ENCODE measurements at places on chromosomes 16 and 17.
A peak's percentile ranks its signal among the peaks of the same experiment; 100 is the strongest.

GRCh38 chr17:18025945-18026776, 12.8 kb downstream of the ATPAF2 start:
- DNase-seq, result peak; percentile 51

DNA sequence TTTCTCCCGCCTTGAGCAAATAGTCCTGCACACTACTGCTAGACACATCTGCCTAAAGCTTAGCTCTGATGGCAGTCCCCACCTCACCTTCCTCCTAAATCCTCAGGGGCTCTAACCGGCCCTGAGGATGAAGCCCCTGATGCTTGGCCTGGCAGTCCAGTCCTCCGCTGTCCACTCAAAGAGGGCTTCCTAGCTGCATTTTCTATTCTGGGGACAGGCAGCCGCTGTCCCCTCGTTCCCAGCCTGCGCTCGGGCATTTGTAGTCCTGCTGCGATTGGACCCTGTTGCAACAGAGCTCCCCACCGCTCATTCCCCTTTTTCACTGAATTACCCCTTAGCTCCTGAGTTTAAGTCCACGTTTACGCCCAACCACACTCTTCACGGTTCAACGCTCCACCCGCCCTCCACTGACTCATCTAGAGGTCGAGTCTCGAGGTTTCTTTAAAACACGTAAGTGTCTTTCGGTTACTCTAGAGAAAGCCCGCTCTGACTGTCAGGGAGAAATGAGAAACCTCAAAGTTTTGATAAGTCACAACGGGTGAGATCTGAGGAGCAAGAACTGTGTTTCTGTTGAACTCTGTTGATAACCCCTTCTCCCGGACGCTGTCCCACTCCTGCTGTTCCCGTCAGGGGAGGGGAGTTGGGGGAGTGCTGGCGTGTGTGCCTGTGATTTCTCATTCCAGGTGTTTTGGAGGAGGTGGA, 4.5 kb downstream of the CCR7 start:
- no peak for DNase-seq

- no peak for DNase-seq
These were observed 12.6 kb upstream of the GPT2 start for GRCh38 chr16:46871597-46871996.

- no peak for DNase-seq
These were observed 87.1 kb upstream of the HNF1B start for GRCh38 chr17:37831986-37832385.

- DNase-seq, result no peak
These were observed 217.4 kb upstream of the FOXF1 start for GRCh38 chr16:86292942-86293341.

DNA sequence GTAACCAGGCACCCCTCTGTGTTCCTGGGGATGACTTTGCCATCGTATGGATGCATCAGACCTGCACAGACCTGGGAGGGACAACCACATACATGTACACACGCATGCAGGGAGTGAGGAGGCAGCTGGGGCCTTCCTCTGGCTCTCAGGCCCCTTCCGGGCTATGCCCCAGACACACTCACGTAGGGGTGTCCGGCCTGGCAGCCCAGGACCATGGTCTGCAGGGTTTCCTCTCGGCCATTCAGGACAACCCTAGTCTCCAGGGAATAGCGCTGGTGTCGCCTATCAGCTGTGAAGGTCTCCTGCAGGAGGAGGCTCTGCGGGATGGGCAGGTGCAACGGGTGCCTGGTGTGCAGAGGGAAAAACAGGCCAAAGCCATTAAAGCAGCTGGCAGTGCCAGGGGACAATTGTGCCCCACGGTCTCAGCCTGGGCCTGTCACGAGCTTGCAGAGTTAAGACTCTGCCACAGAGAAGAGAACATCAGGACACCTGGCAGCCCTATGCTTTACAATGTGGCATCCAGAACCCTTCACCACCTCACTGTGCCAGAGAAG, 101.4 kb downstream of the RMI2 start:
- no peak for DNase-seq

DNA sequence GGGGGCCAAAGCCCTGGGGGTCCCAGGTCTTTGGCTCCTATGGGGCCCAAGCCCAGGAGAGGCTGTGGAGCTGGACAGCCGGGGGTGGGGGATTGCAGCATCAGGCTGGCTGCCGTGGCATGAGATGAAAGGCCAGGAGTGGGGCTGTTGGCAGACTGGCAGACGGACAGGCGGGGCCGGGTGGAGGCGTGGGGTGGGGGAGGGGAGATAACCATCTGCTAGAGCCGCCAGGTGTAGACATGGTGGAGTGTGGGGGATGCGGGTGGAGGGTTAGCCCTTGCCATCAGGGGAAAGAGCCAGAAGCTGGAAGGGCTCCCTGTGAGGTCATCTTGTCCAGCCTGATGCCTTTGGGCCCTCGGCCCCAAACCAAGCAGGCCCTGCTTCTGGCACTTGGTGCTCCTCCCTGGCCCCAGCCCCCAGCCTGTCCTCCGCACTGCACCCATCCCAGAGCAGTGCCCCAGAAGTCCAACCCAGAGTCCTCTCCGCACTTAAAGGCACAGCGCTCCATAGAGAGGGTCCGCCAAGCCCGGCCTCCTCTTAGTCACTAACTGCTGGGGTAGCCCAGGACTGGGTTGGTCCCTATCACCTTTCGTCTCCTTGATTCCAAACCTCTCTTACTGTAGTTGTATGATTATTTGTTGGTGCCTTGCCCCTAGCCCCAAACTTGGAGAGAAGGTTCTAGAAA, 33.3 kb upstream of the DLX4 start:
- no peak for DNase-seq

- no peak for DNase-seq
These were observed 21.2 kb downstream of the SGF29 start for GRCh38 chr16:28574925-28575324.

DNA sequence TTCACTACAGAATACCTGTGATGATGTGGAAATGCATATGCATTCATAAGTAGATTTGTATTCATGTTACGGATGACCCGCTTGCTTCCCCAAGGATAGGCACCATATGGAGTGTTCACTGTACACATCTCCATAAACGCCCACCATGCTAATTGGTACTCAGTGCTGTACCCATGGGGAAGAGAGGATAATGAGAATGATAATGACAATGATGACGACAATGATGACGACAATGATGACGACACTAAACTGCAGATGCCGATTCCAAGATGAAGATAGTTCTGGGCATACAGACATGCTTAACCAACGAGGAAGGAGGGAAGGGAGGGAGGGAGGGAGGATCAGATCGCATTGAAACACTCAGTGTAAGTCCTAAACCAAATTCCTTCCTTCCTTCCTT, 26.5 kb upstream of the ZFHX3 start:
- no peak for DNase-seq

DNA sequence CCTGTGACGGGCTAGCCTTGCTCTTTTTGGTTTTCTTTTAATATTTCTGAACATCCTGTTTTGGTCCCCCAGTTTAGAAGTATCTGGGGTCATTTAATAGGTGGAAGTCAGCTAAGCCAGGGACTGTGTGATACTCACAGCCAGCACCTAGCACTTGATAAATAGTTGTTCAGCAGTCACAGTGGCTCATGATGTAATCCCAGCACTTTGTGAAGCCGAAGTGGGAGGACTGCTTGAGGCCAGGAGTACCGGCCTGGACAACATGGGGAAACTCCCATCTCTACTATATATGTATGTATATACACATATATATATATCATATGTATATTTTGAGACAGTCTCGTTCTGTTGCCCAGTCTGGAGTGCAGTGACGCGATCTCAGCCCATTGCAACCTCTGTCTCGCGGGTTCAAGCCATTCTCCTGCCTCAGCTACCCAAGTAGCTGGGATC, 1.8 kb upstream of the ZNRF1 start:
- DNase-seq, result no peak

DNA sequence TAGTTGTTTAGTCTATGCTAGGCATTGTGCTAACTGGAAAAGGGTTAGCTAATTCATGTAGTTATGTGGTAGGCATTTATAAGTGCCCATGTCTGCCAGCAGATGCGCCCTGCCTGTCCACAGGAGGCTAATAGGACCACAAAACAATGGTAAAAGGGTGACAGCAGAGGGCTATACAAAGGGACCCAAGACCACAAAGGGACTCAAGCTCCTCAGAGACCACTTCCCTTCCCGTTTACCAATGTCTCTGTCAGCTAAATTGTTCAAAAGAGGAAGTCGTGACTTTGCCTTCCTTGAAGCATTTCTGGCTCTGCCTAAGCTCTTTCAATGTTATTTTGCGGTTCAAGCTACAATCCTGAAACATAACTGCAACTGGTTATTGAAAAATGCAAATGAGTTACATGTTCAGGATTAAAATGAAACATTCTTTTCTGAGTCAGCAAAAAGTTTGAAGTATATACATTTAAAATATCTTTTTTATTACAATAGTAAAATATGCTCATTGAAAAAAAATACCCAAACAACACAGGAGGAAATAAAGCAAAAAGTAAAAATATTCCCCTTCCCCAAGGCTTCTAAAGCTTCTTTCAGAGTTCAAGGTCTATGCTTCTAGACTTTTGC, 149.2 kb downstream of the MAF start:
- DNase-seq, result no peak

GRCh38 chr17:32253117-32253611, 12.5 kb upstream of the RHBDL3 start:
- DNase-seq, result peak; percentile 28

- no peak for DNase-seq
These were observed 244.4 kb downstream of the HS3ST3B1 start for GRCh38 chr17:14545156-14545906.

- no peak for DNase-seq
These were observed 9.6 kb downstream of the CLUAP1 start for GRCh38 chr16:3510416-3510815.

DNA sequence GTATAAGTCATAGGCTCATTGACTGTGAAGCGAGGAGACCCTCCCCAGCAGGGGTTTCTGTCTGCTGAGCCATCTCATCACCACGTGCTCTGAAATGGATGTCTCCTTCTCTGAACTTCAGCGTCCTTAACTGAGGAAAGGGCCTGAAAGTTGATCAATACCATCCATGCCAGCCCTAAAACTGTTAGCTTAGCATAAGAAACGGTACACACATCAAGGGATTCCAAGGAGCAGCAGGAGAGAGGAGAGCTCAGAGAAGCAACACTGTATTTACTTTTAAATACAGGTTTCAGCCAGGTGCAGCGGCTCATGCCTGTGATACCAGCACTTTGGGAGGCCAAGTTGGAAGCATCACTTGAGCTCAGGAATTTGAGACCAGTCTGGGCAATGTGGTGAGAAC, 248.9 kb upstream of the TNRC6C start:
- no peak for DNase-seq

DNA sequence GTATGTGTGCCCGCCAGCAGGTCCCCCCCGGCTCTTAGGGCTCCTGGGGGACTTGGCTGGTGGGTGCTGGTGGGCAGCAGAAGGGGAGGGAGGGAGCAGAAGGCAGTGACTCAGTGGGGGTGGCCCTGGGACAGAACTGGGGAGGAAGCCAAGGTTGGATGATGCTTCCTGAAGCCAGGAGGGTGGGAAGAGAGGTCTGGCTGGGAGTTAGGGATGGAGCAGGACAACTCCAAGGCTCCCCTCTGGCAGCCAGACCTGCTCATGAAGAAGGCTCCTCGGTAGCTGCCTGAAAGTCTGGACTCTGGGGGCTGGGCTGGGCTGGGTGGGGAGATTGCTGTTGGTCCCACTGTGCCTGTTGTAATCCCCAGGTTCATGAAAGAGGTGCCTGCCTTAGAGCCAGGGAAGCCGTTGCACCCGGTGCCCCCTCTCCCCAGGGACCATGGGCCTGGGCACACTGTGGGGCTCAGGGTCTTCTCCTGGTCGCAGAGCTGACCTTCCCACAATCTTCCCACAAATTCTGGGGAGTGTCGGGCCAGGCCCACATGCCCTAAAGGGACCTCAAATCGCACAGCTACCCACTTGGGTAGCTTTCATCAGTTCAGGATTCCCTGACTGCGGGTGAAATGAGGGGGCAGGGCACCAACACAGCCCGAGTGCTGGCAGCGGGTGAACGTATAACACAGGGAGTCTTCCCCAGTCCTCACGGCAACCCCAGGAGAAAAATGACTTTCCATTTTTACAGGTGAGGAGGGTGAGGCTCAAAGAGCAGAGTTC, 1.1 kb upstream of the PLEKHG4 start:
- no peak for DNase-seq

Measured in NCI-H2029 (cell line).